ENCODE measurements at places on chromosomes 7 and 10. TPM values are rescaled to one million over a fixed set of nuclear protein-coding genes. Genes with fewer than 3 reads are reported as not detected.

GRCh38 chr10:78451592-78451991, 417.9 kb downstream of the RPS24 start:
- no peak for DNase-seq

DNA sequence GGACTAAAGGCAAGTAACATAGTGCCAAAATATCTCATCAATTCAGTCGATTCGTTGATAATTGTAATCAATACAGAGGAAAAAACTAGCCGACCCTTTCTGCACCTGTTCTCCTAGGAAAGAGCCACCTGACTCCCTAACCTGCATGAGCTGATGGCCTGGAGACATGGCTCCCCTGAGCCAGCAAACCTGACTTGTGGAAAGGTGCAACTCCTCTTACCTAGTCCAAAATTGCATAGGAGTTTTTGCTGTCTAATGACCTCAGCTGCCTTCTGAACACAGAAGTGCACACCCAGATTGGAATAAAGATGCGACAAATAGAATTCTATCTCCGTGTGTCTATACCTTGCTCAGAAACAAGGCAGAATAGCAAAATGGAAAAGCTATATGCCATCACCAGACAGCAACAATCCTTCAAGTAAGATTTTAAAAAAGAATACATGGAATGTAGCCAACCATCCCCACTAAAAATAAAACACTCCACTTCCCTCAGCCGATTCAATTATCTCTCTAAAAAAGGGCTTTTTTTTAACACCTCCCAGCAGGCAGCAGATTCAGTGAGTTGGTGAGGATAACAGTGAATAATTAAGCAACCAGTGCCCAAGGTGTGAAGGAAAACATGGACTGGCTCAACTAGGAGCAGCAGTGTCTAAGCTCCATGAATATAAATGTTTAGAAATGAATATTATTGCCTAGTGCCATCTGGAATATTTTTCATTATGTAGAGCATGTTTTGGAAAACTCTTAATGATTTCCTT, 26.6 kb upstream of the LMTK2 start:
- DNase-seq, result no peak

DNA sequence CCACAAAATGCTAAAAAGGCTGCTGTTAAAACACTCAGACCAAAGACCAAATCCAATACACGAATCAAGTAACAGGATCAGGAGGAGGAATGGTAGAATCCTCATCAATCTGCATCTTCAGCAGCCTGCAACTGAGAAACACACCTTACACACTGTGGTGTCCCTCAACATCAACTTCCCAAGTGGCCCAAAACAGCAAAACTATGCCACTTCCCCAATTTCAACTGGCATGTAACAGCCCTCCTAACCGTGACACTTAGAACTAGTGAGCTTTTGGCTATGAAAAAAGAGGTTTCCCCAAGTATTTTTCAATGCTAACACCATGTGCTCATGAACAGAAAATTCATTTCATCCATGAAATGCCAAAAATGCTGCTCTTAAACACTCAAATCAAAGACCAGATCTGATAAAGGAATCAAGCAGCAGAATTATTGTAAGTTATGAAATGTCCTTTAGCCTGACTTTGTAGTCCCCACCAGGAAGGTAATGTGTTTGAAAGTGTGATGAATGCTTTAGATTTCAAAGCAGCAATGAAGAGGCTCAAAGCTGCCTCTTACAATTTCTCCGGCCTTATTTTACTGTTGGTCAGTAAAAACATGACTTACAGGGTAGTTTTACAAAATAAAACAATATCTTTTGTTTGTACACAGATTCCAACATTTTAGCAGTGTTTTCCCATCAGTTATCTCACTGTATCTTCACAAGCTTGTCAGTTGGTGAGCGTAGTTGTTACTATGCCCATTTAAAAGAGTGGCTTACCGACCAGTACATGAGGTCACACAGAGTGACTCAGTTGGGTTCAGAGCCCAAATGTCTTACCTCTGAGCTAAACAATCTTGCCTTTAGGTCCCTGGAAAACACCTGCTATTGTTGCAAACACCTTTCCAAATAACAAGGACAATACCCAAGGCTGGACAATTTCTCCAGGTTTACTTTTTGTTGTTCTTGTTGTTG, 65.7 kb upstream of the ASAH2 start:
- DNase-seq, result no peak

DNA sequence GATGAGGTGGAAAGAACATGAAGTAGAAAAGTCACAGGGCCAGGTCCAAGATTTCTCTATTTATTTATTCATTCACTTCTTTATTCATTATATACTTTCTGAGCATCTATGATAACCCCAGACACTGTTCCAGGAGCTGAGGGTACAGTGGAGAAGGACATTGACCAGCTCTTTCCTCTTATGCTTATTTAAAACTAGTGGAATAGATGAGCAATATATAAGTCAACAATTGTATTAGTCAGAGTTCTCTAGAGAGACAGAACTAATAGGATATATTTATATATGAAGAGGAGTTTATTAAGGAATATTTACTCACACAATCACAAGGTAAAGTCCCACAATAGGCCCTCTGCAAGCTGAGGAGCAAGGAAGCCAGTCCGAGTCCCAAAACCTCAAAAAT, 15.0 kb upstream of the GPR37 start:
- DNase-seq, result no peak

GRCh38 chr10:20768843-20769242, 128.3 kb downstream of the NEBL start:
- no peak for DNase-seq

Gene CYP3A4
- polyA plus RNA-seq, result 0.17 TPM

Gene ANKRD22
- 0.24 TPM for polyA plus RNA-seq

Gene CXCL12
- polyA plus RNA-seq, result 489 TPM

Gene MAGI2
- polyA plus RNA-seq, result 8.3 TPM

Gene NCF1
- 2.7 TPM for polyA plus RNA-seq

All from left renal pelvis (tissue), 4 donors.